ENCODE measurements at places on chromosomes 13 and 19. TPM values are rescaled to one million over a fixed set of nuclear protein-coding genes. Genes with fewer than 3 reads are reported as not detected.
A peak's percentile ranks its signal among the peaks of the same experiment; 100 is the strongest.

Gene SERPINE3
- total RNA-seq: not detected

Gene LILRA2
- not detected for total RNA-seq

GRCh38 chr13:23771552-23771951 lies 117.6 kb downstream of the MIPEP start:
- no peaks in the 10 kb centered on the region for H3K36me3 ChIP-seq
- DNase-seq: no peak
- no peaks in the 10 kb centered on the region for H3K4me1 ChIP-seq
- H3K4me3 ChIP-seq: no peak overlapping the region

Gene ZSCAN4
- not detected for total RNA-seq

- H3K4me3 ChIP-seq: no peak overlapping the region
- no peaks in the 10 kb centered on the region for H3K36me3 ChIP-seq
- H3K4me1 ChIP-seq: no peaks in the 10 kb centered on the region
- peak; percentile 41 for DNase-seq
- H3K27me3 ChIP-seq: no peaks in the 10 kb centered on the region
Observed at GRCh38 chr13:40146063-40146462, 490.6 kb downstream of the COG6 start.

- no peak for DNase-seq
- H3K27ac ChIP-seq: no peak overlapping the region
- no peak overlapping the region for H3K4me3 ChIP-seq
- H3K27me3 ChIP-seq: no peaks in the 10 kb centered on the region
- H3K4me1 ChIP-seq: no peaks in the 10 kb centered on the region
Observed at GRCh38 chr19:45854167-45854778, 8.7 kb downstream of the SYMPK start.

GRCh38 chr19:4388337-4389063 lies 11.8 kb downstream of the SH3GL1 start:
- peaks cover 3% of the 10 kb centered on the region for H3K36me3 ChIP-seq
- H3K27ac ChIP-seq: no peak overlapping the region
- H3K27me3 ChIP-seq: no peaks in the 10 kb centered on the region
- H3K4me1 ChIP-seq: no peaks in the 10 kb centered on the region
- H3K4me3 ChIP-seq: no peak overlapping the region

DNA sequence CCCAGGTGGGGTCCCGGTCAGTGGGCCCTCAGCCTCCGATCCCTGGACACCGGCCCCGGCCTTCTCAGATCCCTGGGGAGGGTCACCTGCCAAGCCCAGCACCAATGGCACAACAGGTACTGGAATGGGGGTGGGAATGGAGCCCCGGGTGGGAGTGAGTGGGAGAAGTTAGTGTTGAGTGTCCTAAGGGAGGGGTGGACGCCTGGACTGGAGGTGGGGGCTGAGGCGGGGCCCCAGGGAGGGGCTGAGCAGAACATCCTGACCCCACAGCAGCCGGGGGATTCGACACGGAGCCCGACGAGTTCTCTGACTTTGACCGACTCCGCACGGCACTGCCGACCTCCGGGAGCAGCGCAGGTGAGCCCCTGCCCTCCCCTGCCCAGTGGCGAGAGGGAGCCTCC lies 17.7 kb downstream of the EPN1 start:
- no peak overlapping the region for H3K27ac ChIP-seq
- H3K4me1 ChIP-seq: no peaks in the 10 kb centered on the region
- H3K36me3 ChIP-seq: peaks cover 62% of the 10 kb centered on the region
- DNase-seq: no peak
- no peak overlapping the region for H3K4me3 ChIP-seq

Gene ZIC2
- 426 TPM for total RNA-seq

Gene CTXN1
- 22.7 TPM for total RNA-seq

- DNase-seq: no peak
- H3K4me1 ChIP-seq: no peaks in the 10 kb centered on the region
- H3K27ac ChIP-seq: no peak overlapping the region
- H3K36me3 ChIP-seq: no peaks in the 10 kb centered on the region
- H3K27me3 ChIP-seq: no peaks in the 10 kb centered on the region
Observed at GRCh38 chr13:83950293-83950692, 68.0 kb upstream of the SLITRK1 start.

Gene ZNF829
- 5.0 TPM for total RNA-seq

DNA sequence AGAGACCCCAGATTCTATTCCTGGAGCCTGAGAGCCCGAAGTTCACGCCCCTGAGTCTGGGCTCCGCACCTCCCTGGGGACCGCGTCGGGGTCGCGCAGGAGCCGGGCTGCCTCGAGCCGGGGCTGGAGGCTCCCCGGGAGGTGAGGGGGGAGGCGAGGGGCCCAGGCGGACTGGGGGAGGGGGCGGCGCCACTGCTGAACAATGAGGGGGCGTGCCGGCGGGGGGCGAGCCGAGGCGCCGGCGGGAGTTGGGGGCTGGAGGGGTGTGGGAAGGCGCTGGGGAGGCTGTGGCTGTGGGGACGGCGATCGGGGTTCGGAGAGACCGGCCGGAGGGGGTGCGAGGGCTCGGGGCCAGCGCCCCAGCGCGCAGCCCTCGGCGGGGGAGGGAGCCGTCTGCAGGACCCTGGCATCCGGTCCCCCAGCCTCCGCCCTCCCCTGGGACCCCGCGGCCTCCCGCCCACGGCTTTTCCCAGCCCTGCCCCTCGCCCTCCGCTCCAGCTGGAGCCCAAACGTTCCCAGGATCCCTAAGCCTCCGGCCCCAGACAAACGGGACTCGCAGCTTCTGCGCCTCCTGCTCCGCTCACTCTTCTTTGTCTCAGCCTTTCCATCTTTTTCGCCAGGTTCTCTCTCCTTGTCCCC lies 922 bp downstream of the PLEKHG2 start:
- H3K36me3 ChIP-seq: peaks cover 16% of the 10 kb centered on the region
- DNase-seq: no peak
- peak overlapping the region; percentile 97 for H3K4me3 ChIP-seq
- peaks cover 4% of the 10 kb centered on the region for H3K4me1 ChIP-seq

Gene ATXN8OS
- total RNA-seq: not detected

GRCh38 chr13:22138947-22139346 lies 468.1 kb downstream of the FGF9 start:
- H3K27ac ChIP-seq: no peak overlapping the region
- no peak overlapping the region for H3K4me3 ChIP-seq
- no peaks in the 10 kb centered on the region for H3K4me1 ChIP-seq

- no peaks in the 10 kb centered on the region for H3K36me3 ChIP-seq
- no peak overlapping the region for H3K4me3 ChIP-seq
- DNase-seq: no peak
- H3K27me3 ChIP-seq: no peaks in the 10 kb centered on the region
- no peak overlapping the region for H3K27ac ChIP-seq
Observed at GRCh38 chr13:41864658-41865057, 96.3 kb downstream of the VWA8 start.

- no peaks in the 10 kb centered on the region for H3K36me3 ChIP-seq
- H3K4me3 ChIP-seq: no peak overlapping the region
- H3K27ac ChIP-seq: no peak overlapping the region
Observed at GRCh38 chr13:46609052-46609451, 56.1 kb downstream of the LRCH1 start.

DNA sequence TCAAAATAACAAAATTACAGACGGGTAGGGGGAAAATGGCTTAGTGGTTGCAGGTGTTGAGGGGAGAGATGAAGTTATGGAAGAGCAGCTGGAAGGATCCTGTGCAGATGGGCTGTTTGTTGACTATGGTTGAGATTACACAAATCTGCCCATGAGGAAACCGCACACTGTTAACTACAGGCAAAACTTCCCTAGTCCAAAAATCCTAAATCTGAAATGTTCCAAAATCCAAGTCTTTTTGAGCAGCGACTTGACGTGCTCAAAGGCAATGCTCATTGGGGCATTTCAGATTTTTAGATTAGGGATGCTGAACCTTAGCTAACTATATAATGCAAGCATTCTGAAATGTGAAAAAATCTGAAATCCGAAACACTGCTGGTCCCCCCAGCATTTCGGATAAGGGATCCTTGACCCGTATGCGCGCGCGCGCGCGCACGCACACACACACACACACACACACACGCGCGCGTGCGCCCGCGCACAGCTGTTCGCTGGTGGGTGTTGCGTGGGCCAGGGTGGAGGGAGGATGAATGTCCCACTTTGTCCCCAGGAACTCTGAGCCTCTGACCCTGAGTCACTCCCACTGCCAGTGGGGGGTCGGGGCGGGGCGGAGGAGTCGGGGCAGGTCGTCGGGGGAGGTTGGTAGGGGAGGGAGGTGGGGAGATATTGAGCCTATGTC lies 6.8 kb downstream of the F2RL3 start:
- DNase-seq: no peak
- H3K27ac ChIP-seq: no peak overlapping the region
- H3K4me1 ChIP-seq: no peaks in the 10 kb centered on the region
- peak overlapping the region; percentile 71 for H3K4me3 ChIP-seq
- peaks cover 4% of the 10 kb centered on the region for H3K27me3 ChIP-seq
- no peaks in the 10 kb centered on the region for H3K36me3 ChIP-seq

DNA sequence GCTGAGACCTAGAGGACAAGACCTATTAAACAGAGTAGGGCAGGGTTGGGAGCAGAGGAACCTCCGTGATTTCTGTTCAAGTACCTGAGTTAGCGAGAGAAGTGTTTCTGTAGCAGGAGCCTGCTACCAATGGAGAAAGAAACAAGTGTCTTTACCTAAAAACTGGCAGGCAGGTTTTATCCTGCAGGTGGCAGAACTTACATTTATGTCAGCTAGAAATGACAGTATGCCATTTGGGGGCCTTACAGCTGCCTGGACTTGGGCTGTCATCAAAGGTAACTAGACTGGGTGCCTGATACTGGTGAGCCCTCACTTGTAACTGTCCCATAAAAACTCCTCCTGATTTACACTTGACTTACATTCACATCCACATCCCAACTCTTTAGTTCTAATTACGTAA lies 185.3 kb upstream of the MIR17HG start:
- no peaks in the 10 kb centered on the region for H3K4me1 ChIP-seq
- no peaks in the 10 kb centered on the region for H3K27me3 ChIP-seq
- no peak for DNase-seq
- no peak overlapping the region for H3K4me3 ChIP-seq

GRCh38 chr19:11172576-11172975 lies 17.0 kb upstream of the SPC24 start:
- DNase-seq: no peak
- H3K27me3 ChIP-seq: no peaks in the 10 kb centered on the region
- H3K27ac ChIP-seq: no peak overlapping the region
- H3K4me3 ChIP-seq: no peak overlapping the region

GRCh38 chr19:18306888-18307260 lies 16.0 kb downstream of the LSM4 start:
- no peak overlapping the region for H3K4me3 ChIP-seq
- peaks cover 3% of the 10 kb centered on the region for H3K4me1 ChIP-seq
- no peaks in the 10 kb centered on the region for H3K27me3 ChIP-seq
- H3K36me3 ChIP-seq: peaks cover 44% of the 10 kb centered on the region
- no peak for DNase-seq

Gene CRB3
- total RNA-seq: 32.1 TPM

Gene PDE4C
- 1.8 TPM for total RNA-seq

GRCh38 chr13:40189426-40189825 lies 477.0 kb downstream of the FOXO1 start:
- H3K27me3 ChIP-seq: no peaks in the 10 kb centered on the region
- no peak overlapping the region for H3K4me3 ChIP-seq
- no peaks in the 10 kb centered on the region for H3K36me3 ChIP-seq
- peaks cover 6% of the 10 kb centered on the region for H3K4me1 ChIP-seq

Gene PTGER1
- total RNA-seq: 0.63 TPM

Gene SBK2
- 2.5 TPM for total RNA-seq

- no peak for DNase-seq
- no peaks in the 10 kb centered on the region for H3K36me3 ChIP-seq
- no peak overlapping the region for H3K4me3 ChIP-seq
- H3K4me1 ChIP-seq: peaks cover 3% of the 10 kb centered on the region
Observed at GRCh38 chr13:50226515-50227155, 211.4 kb downstream of the KCNRG start.

GRCh38 chr13:95137096-95137495 lies 164.2 kb downstream of the ABCC4 start:
- peaks cover 4% of the 10 kb centered on the region for H3K36me3 ChIP-seq
- H3K4me3 ChIP-seq: no peak overlapping the region
- H3K27ac ChIP-seq: no peak overlapping the region
- peaks cover 5% of the 10 kb centered on the region for H3K4me1 ChIP-seq
- DNase-seq: no peak

- no peak overlapping the region for H3K27ac ChIP-seq
- H3K27me3 ChIP-seq: no peaks in the 10 kb centered on the region
- no peak overlapping the region for H3K4me3 ChIP-seq
- H3K4me1 ChIP-seq: no peaks in the 10 kb centered on the region
Observed at GRCh38 chr13:88376760-88377388, 705.7 kb downstream of the SLITRK5 start.

Gene CLDN10
- 20.7 TPM for total RNA-seq

Gene GRIN3B
- 1.4 TPM for total RNA-seq

DNA sequence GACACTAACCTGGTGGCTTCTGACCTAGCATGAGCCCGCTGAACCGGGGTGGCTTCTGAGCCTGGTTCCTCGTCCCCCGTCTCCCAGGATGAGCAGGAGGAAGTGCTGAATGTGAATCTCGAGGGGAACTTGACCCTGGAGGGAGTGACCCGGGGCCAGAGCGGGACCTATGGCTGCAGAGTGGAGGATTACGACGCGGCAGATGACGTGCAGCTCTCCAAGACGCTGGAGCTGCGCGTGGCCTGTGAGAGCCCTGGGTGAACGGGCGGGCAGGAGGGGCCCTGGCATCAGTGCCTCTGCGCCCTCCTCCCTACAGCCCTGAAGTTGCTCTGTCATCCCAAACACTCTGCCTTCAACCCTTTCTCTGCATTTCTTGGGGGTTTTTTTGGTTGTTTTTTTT lies 5.6 kb downstream of the BCAM start:
- no peaks in the 10 kb centered on the region for H3K4me1 ChIP-seq
- H3K4me3 ChIP-seq: no peak overlapping the region
- no peaks in the 10 kb centered on the region for H3K27me3 ChIP-seq
- H3K27ac ChIP-seq: no peak overlapping the region

- H3K27ac ChIP-seq: no peak overlapping the region
- H3K27me3 ChIP-seq: no peaks in the 10 kb centered on the region
- H3K4me1 ChIP-seq: no peaks in the 10 kb centered on the region
- peaks cover 6% of the 10 kb centered on the region for H3K36me3 ChIP-seq
Observed at GRCh38 chr19:3184847-3185460, 776 bp upstream of the NCLN start.

GRCh38 chr19:8973501-8974091 lies 36.6 kb downstream of the MUC16 start:
- H3K27me3 ChIP-seq: no peaks in the 10 kb centered on the region
- H3K4me1 ChIP-seq: no peaks in the 10 kb centered on the region
- H3K36me3 ChIP-seq: no peaks in the 10 kb centered on the region
- H3K27ac ChIP-seq: no peak overlapping the region
- DNase-seq: no peak

GRCh38 chr19:49042177-49042576 lies 1.5 kb upstream of the CGB5 start:
- no peaks in the 10 kb centered on the region for H3K27me3 ChIP-seq
- H3K36me3 ChIP-seq: no peaks in the 10 kb centered on the region
- no peak for DNase-seq
- H3K27ac ChIP-seq: no peak overlapping the region
- no peaks in the 10 kb centered on the region for H3K4me1 ChIP-seq
- no peak overlapping the region for H3K4me3 ChIP-seq

All from H9 (cell line).